ENCODE measurements at places on chromosomes 5 and 9. TPM values are rescaled to one million over a fixed set of nuclear protein-coding genes. Genes with fewer than 3 reads are reported as not detected.

DNA sequence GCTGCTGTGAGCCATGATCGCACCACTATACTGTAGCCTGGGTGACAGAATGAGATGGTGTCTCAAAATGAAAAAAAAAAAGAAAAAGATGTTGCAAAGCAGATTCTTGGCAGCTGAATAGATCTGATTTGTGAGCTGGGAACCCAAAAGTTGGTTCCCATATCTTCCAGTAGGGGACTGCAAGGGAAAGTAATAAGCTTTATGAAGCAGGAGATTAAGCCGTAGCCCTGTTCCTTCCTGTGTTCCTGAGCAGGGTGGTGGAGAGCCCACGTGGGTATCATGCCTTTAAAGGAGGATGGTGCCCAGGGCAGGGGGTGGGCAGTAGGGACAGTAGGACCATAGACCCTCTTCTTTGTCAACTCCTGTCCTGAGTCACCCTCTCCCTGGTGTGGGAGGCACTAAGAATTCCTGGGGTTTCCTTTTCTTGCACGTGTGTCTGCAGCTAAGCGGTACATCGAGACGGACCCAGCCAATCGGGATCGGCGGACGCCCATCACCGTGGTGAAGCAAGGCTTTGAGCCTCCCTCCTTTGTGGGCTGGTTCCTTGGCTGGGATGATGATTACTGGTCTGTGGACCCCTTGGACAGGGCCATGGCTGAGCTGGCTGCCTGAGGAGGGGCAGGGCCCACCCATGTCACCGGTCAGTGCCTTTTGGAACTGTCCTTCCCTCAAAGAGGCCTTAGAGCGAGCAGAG lies 37.9 kb downstream of the STOM start:
- no peak for DNase-seq

Gene FUT7
- total RNA-seq, result 0.82 TPM

DNA sequence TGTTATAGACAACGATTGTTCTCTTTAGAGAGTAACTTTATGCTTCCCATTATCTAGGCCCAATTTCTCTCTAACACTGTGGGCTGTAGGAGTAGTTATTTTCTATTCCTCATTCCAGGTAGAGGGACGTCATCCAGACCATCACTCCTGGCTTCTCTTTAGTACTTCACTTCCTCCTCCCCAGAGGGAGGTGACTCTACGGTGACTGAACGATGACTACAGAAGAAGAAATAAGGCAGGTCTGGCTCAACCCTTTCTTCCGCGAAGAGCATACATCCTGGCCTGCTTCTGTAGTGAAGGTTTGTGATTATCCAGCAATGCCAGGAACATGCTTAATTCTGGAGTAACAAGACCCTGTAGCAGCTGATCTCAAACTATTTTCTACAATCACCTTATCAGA lies 50.8 kb downstream of the HMGCR start:
- DNase-seq, result no peak

Gene TESK1
- 44.2 TPM for total RNA-seq

Gene CER1
- total RNA-seq, result not detected

GRCh38 chr5:89268460-89268859 lies 385.5 kb upstream of the MEF2C start:
- no peak for DNase-seq

- DNase-seq, result no peak
Measured at GRCh38 chr5:88955403-88955802, 72.4 kb upstream of the MEF2C start.

Gene CRHBP
- not detected for total RNA-seq

GRCh38 chr5:132677191-132677590 lies 3.4 kb downstream of the IL4 start:
- DNase-seq, result no peak

GRCh38 chr5:174313615-174314014 lies 268.1 kb downstream of the NSG2 start:
- no peak for DNase-seq

DNA sequence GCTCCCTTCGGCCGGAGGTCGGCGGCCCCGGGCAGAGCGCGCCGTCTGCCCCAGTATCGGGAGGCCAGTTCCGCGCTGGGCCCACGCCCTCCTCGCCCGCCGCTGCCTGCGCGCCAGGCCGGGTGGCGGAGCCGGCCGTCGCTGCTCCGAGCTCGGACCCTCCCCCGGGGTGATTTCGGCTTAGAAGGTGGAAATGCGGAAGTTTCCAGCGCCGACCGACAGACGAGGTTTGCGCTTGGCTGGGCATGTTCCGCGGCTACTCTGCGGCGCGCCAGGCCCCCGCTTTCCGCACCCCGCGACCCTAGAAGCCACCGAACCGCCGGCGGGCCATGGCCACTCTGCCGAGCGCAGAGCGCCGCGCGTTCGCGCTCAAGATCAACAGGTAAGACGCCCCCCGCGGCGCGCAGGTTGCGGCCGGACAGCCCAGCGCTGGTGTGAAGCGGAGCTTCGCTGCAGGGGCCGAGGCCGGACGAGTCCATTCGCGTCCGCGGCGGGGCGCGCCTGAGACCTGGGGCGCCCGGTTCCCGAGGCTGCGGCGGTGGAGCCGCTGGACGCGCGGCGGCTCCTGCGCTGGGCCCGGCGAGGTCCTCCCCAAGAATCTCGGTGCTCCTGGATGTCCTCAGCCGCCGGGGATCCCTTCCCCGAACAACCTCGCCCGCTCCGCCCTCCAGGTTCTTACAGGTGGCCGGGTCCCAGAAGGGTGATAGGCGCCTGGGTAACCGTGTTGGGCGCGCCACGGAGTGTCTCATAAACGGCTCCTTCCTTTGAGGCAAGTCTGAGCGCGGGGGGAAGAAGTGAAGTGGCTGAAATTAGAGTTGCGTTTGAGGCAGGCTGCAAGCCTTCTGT lies at the start of gene DOCK8:
Gene DOCK8, plus strand, starts transcription at position 218 of the 846 bp plus-strand sequence. Its CDS starts 112 bp downstream, at position 330.
- peak; percentile 36 for DNase-seq

Data from CD8-positive, alpha-beta memory T cell (primary cell).